Memory B cell (primary cell): ENCODE measurements at places on chromosomes 5 and 9.
A peak's percentile ranks its signal among the peaks of the same experiment; 100 is the strongest.

- no peak for DNase-seq
Measured at GRCh38 chr5:78373231-78373630, 12.8 kb downstream of the SCAMP1 start.

GRCh38 chr5:78523314-78524193 is 125.0 kb downstream of the LHFPL2 start:
- no peak for DNase-seq

DNA sequence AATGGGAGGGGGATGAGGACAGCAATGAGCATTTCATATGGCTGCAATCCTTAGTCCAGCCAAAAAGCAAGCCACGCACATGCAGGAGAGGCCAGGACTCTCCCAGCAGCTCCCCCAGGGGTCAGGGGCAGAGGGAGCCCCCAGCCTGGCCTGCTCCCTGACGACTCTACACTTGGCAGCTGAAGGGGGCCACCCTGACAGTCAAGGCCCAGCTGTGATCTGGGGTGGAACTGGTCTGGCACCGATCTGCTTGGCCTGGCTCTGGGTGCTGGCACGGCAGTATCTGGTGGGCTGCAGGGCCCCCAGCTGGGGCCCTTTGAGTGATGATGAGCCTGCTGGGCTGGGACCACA is 118.1 kb downstream of the ADAMTS2 start:
- DNase-seq: no peak

DNA sequence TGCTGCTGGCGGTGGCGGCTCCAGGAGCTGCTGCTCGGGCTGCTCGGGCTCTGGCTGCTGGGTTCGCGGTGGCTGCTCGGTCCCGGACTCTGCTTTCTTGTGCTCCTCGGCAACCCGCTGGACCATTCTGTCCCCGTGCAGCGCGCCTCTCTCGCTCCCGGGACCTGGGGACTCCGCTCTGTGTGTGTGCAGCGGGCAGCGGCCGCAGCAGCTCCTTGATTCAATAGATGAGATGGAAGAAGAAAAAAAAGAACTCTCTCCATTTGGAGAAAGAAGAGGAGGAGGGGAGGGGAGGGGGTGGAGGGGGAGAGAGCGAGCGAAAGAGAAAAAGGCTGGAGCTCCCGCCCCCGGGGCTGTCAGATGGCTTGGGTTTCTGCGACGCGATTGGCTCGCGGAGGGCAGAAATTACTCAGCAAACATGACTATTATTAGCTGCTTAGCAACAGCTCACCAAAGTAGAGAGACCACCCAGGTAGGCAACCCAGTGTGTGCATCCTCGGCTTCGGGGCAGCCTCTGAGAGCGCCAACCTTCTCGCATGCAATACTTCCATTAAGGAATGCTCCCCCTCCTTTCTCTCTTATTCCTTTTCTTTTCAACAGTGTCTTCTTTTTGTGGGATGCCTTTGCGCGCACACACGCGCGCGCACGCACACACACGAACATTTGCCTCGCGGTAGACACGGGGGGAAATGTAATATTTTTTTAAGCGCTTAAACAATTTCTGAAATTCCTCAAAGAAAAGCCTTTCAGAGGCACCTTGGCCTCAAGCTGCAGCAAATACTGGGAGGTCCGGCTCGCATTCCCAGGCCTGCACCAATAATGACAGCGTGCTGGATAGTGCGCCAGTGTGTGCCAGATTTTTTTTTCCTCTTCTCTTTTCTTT is 7.6 kb downstream of the PTCH1 start:
- peak; percentile 40 for DNase-seq

- DNase-seq: no peak
Measured at GRCh38 chr9:74642376-74642775, 145.2 kb downstream of the RORB start.

DNA sequence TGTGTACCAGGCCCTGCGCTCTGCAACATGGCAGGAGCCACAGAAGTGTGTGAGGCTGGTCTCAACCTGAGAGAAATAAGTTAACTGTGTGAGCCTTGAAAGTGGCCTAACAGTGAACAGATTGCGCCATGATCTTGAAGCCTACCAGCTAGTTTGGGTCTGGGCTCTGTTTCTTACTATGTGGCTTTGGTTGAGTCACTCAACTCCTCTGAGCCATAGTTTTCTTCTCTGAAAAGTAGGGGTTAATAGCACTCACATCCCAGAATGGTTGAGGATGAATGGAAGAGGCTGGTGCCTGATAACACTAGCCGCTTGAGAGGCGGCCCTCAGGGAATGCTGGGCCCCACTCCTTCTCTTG is 121.5 kb downstream of the RGS3 start:
- DNase-seq: no peak

GRCh38 chr9:21266733-21267484 is 27.1 kb upstream of the IFNA14 start:
- no peak for DNase-seq

DNA sequence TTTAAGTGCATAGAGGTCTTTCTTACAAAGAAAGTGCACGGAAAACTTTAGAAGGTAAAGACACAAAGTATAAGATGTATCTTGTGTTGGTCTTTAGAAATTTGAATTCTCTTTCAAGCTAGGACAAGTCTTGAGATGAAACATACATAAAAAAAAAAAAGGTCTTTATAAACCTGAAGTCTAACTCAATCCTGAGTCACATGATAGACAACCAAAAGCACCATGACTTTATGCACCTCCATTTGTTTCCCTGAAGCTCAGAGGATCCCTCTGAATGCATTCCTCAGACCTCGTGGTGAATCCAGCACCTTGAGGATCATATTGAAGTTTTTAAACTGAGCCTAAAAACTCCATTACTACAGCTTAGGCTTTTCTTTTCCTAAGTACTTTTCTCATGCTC is 91.8 kb downstream of the RAB3C start:
- DNase-seq: no peak

- no peak for DNase-seq
Measured at GRCh38 chr9:94693485-94694204, 32.9 kb upstream of the AOPEP start.

GRCh38 chr9:137192859-137193258 is 4.4 kb downstream of the SSNA1 start:
- DNase-seq: no peak

DNA sequence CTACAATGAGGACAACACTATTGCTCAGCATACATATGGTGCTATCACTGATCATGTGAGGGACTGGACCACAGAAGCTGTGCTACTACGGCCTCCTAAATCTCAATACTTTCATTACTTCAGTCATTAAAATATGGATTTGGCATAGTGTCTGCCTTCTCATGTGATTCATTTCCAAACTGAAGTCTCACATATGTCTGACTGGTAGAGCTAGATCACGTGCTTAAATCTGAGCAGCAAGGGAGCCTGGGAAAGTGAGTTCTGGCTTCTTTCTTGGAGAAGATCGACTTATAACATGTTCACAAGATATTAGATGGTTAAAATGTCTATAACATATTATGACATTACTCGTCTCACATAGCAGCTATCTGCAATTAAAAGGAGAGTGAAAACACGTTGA is 8.3 kb downstream of the KIF4B start:
- no peak for DNase-seq

DNA sequence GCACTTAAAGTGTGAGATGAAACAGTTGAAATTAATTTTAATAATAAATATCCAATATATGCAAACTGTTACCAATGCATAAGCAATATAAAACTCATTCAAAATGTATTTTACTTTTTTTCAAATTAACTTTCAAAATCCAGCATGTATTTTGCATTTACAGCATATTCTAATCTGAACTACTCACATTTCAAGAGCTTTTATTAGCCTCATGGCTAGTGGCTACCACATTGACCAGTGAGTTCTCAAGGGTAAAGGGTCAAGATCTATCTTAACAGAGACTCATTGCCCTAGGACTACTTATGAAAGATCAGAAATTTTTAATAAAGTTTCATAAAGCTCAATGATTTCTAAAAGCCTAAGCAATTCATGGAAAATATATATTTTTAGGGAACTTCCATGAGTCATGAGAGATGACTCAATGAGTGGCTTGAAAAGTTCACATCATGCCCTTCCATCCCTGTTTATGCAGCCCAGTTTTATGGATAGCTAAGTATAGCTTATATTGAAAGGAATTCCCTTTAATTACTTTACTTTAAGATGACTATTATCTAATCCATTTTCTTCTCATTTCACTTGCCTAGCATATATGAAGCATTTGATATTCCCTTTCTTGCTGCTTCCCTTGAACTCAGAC is 608.6 kb downstream of the SLCO4C1 start:
- no peak for DNase-seq

DNA sequence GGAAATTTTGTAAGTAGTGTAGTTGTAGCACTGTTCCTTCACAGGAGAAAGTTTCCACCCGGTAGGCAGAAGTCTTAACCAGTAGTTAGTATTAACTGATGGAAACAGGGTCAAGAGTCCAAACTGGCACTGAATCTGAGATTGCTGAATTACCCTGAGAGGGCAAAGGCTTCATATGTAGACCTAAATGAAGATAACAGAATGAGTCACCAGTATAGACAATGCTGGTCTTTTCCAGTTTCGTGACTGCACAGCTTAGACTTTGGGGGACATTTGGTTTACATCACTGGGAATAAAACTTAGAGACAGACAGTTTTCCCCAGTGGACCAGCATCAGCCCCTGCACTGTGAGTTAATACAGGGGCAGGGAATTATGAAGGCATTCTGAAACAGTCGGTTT is 60.5 kb downstream of the PCSK5 start:
- DNase-seq: no peak

DNA sequence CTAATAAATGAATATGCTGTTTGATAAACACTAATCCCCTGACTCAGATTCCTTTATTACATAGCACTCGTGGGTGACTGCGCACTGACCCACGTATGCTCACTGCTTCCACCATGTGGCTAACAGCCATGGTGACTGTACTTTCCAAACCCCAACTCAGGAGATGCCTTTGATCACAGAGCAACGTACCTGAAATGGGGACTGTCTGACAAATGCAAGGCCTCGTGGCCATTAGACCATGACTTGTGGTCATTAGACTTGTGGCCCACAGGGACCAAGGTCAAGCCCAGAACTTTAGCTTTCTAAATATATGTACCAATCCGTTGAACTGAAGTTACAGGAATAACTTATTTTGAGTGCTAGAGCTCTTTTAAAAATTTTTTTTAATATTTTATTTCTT is 46.6 kb downstream of the CYFIP2 start:
- DNase-seq: peak; percentile 52

DNA sequence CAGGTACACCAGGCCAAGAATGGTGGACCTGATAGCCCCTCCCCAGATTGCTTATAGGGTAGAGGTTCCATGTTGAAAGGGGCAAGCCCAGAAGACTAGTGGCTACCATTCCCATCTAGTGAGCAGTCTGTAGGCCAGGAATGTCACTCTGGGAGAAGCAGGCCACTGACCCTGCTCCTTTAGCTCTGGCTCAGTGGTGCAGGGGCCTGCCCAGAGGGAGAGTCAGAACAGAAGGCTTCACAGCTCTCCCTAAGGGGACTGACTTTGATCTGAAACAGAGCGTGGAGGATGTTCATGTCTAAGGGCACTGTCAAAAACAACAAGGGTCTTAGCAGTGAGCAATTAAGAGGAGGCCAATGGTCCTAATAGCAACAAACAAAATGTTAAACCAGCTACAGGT is 81.7 kb downstream of the ZNF354C start:
- DNase-seq: no peak

- DNase-seq: no peak
Measured at GRCh38 chr5:53246042-53246836, 136.7 kb upstream of the MOCS2 start.

DNA sequence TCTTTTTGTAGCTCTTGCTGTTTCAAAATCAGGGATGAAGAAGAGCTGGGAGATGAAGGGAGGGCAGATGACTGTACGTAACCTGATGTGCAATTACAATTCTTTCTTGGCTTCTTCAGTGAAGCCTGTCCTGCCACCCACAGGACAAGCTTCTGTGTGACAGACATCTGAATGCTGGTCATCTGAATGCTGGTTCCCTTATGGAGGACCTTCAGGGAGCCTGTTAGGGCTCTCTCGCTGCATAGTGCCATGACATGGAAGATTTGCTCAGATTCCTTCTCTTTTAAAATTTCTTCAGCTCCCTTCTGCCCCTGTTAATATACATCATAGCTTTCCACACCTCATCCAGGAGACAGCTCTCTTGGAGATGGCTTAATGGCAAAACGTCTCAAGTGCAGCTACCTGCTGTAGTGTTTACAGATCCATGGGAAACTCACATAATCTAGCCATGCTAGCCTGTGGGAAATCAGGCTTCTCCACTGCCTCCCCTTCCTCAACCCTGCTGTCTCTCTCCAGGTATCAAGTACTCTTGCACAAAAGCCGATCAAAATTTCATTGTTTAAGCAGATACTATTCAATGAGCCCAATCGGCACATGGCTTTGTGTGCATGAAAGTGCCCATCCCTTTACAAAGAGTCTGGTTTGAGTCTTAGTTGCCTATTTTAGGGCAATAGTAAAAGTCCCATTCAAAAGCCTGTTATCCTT is 134.6 kb downstream of the RAB3C start:
- DNase-seq: no peak

DNA sequence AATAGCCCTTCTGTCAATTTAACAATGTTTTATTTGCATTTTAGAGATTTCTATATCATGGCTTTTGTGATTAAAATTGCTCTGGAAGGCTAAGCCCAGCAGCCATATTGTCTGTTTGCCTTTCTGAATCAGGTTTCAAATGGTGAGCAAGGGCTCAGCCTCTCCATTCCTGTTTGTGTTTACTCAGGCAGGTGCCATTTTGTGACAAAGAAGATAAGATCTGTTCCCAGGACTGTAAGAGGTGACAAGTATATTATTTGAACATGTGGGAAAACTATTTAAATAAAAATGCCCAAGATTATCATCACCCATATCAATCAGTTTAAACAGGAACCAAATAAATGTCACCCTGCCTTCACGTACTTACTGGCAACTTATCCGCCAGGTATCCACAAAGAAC is 641.3 kb upstream of the KLF4 start:
- no peak for DNase-seq

DNA sequence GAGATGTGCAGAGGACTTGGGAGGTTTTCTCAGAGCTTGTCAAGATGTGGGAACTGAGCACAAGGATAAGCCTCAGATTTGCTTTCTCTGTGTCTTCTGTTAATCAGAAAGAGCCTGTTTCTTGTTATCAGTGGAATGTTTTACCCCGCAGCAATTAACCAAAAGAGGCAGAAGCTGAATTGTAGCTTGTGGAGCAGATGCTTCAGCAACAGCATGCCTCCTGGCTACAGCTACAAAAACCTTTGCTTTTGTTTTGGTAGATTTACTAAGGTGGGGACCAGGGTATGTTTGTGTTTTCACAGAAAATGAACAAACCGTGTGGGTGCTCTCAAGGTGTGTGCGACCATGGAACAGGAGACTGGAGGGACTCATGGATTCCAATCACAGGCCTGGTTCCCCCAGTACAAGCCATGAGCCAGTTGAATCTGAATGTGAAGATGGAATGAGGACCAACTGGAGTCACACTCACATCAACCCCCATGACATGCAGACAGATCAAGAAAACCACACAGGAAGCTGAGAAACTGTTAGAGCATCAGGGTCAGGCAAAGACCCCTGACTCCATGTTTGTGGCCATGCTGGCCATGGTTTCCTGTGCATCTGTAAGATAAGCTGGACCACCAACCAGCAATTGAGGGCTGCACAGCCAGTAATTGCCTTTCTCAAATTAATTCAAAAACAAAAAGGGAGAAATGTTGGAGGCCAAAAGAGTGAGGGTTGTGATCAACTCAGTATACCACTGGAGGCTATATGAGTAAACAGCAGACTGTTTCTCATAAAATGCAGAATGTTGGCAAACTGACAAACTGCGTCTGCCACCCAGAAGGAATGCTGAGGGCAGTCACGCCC is 6.9 kb downstream of the UGT3A2 start:
- DNase-seq: no peak

GRCh38 chr5:175842951-175843793 is 28.2 kb upstream of the CPLX2 start:
- DNase-seq: no peak
